Activated CD8-positive, alpha-beta memory T cell treated with anti-CD3 and anti-CD28 coated beads for 1 hour (primary cell): ENCODE measurements at places on chromosomes 12 and 14.

- DNase-seq: no peak
Measured at GRCh38 chr14:21894003-21894897, 220.6 kb upstream of the OR4E1 start.

GRCh38 chr12:40971911-40972310 is 216.2 kb upstream of the PDZRN4 start:
- DNase-seq: no peak

- DNase-seq: no peak
Measured at GRCh38 chr12:51622564-51622963, 31.5 kb downstream of the SCN8A start.

DNA sequence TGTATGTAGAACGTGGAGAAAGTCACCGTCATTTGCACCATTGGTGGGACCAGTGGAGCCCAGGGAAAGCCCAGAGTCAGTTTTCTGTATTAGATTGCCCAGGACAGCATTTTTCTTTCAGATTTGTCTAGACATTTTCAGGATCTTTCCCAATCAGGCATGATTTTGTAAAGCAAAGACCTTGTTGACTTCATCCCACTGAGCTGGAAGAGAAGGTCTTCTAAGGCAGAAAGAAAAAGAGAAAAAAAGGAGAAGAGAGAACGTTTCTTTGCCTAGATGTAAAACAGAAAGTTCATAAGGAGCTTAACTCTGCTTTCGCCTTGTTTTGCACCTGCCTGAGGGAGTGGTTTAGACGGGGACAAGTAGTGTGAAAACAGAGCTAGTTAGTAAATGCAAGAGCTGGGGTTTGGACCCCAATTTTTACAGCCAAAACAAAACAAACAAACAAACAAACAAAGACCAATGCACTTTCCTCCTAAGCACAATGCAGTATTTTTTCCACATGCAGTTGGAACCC is 273.1 kb downstream of the ZFP36L1 start:
- no peak for DNase-seq

DNA sequence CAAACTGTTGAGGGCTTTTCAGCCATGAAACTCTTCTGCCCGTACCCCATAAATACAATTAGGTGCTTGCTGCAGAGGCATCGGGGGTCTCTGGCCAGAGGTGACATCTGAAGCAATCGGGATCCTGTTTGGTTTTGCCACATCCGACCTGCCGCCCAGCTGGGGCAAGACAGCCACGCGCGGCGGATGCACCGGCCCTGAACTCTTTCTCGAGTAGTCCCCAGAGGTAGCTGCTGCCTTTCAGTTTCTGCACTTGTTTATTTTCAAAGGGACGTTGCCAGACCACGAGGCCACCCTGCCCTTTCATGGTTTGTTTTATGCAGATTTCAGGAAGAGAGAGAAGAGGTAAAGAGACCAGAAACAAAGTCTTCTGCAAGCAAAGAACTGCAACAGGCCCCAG is 10.6 kb upstream of the MLXIP start:
- DNase-seq: no peak

GRCh38 chr14:22400655-22401259 is 188.3 kb downstream of the DAD1 start:
- DNase-seq: no peak

- no peak for DNase-seq
Measured at GRCh38 chr14:102221026-102221425, 81.3 kb downstream of the WDR20 start.

- no peak for DNase-seq
Measured at GRCh38 chr14:34241185-34241711, 220.8 kb downstream of the SPTSSA start.

GRCh38 chr12:76713130-76713529 is 50.8 kb upstream of the ZDHHC17 start:
- no peak for DNase-seq

GRCh38 chr12:96402061-96402460 is 1.8 kb upstream of the CDK17 start:
- DNase-seq: no peak
